ENCODE measurements at places on chromosomes 5 and 9.

DNA sequence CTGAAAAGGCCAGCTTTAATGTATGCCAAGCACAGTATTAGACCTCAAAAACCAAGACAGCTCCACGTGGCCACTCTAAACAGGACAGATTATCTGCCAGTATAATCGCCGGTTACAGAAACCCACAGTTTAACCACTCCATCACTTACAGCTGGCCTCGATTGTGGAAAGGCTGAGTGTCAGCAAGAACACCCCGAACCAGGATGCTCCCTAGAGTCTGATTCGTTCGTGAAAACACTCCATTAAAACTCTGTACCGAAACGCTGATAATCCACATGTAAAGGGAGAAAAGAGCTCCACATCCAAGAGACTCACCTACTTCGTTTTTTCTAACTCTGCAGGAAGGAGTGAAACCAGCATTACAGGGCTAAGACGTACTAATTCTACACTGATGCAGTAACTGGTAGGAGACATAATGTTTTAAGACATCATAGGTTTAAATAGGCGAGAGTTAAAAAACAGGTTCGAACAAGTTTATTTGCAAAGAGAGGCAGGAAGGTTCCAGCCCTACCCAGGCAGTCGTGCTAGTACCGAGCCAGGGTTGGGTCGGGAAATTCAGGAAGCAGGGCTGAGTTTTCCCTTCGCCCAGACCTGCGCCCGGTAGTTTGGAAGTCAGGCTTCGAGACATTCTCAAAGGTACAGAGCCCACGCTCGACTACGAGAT, 949 bp downstream of the SERINC5 start:
- DNase-seq, result peak; percentile 32

DNA sequence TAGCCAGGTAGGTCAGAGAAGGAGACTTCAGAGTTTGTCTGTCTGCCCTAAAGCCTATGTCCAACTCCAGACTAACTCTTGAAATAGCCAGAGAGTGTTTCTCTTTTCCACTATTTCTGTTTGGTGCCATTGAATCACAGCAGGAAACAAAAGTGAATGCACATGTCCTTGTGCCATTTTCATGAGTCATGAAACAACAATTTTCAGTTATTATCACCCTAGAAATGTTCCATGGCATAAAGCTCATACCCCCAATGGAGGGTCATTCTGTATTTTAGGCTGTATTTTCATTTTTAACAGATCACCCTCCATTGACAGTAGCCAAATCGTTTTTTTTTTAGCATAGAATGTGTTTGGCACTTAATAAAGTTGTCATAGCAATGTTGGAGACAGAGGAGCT, 124.7 kb downstream of the PAPPA start:
- no peak for DNase-seq

- DNase-seq, result no peak
These were observed 20.1 kb downstream of the SYK start for GRCh38 chr9:90821697-90822096.

- DNase-seq, result no peak
These were observed 48.4 kb downstream of the TNFSF15 start for GRCh38 chr9:114757395-114757794.

GRCh38 chr5:158780656-158781237, 319.0 kb downstream of the EBF1 start:
- DNase-seq, result no peak

- no peak for DNase-seq
These were observed 42.0 kb upstream of the TIMD4 start for GRCh38 chr5:157004893-157005551.

DNA sequence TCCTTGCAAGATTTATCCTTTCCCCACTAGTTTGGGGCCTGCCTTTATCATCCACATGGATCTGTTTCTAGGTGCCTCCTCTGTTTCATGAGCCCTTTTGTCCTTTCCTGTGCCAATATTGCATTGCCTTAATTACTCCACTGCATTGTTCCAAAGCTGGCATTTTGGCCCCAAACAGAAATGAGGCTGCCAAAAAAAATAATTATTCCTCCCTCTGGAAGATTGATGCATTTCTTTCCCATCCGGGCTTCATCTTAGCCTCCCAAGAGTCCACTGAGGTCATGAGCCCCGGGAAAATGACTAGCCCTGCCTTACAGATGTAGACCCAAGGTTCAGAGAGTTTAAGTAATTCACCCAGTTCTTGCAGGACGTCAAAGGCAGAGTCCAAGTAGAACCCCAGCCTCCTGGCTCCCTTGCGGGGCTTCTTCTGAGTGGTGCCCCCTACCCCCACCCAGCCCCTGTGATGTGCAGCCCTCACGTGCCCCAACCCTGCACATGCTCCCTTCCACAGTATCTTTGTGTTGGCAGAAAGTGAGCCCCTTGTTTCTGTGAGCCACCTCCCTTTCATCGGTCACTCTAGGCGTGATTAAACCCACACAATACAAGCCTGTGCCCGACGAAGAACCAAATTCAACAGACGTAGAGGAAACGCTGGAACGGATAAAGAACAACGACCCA, 62.1 kb downstream of the TMOD1 start:
- no peak for DNase-seq

- no peak for DNase-seq
These were observed 39.3 kb upstream of the DAB2 start for GRCh38 chr5:39464088-39464487.

DNA sequence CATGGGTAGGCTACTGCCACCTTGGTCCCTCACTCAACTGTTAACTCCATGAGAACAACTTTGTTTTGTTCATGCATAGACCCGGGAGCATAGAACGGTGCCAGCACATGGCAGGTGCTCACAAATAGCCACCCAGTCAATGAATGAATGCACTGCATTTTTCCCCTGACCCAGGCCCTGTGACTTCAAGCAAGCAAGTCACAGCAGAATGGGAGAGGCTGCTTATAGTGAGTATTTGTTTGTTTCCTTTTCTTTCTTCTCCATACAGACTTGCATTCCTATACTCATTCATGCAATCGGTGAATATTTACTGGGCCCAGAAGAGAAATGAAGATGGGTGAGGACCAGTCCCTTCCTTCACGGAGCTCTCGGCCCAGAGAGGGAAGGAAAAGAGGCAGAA, 62.0 kb downstream of the SHB start:
- no peak for DNase-seq

GRCh38 chr9:93620881-93621820, 44.8 kb downstream of the PHF2 start:
- DNase-seq, result no peak
